ENCODE measurements at places on chromosomes 13 and 19.

GRCh38 chr19:30690935-30691818, 319.0 kb downstream of the ZNF536 start:
- no peak for DNase-seq

GRCh38 chr19:32861596-32861995, 8.0 kb downstream of the SLC7A9 start:
- no peak for DNase-seq

- no peak for DNase-seq
Observed at GRCh38 chr19:6888967-6889366, 1.6 kb downstream of the ADGRE1 start.

GRCh38 chr19:58387338-58388174, 487 bp downstream of the RPS5 start:
- no peak for DNase-seq

DNA sequence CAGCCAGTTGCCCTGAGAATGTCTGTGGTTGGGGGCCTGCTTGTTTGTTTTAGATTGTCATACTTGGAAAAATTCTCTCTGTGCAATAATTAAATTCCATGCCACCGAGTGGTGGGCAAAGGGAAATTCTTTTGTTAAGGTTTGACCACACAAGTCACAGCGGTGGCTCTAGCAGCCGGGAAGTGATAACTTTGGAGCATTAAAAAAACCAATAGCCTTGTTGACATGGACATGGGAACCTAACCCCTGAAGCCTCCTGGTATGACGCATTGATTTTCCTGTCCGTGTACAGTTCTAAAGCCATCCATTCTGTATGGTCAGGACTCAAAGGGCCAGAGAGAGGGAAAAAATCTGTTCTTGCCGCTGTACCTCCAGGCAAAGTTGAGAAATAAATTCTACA, 384.9 kb upstream of the ZNF507 start:
- no peak for DNase-seq

- DNase-seq = no peak
Observed at GRCh38 chr19:12464769-12465168, 19.8 kb downstream of the ZNF709 start.

GRCh38 chr19:37990362-37990761, 83.4 kb downstream of the SIPA1L3 start:
- DNase-seq = no peak

GRCh38 chr19:48568345-48568886, 16.4 kb downstream of the SULT2B1 start:
- DNase-seq = no peak

GRCh38 chr19:35063940-35064818, 22.7 kb downstream of the HPN start:
- no peak for DNase-seq

- DNase-seq = no peak
Observed at GRCh38 chr13:100300708-100301107, 211.8 kb downstream of the PCCA start.

DNA sequence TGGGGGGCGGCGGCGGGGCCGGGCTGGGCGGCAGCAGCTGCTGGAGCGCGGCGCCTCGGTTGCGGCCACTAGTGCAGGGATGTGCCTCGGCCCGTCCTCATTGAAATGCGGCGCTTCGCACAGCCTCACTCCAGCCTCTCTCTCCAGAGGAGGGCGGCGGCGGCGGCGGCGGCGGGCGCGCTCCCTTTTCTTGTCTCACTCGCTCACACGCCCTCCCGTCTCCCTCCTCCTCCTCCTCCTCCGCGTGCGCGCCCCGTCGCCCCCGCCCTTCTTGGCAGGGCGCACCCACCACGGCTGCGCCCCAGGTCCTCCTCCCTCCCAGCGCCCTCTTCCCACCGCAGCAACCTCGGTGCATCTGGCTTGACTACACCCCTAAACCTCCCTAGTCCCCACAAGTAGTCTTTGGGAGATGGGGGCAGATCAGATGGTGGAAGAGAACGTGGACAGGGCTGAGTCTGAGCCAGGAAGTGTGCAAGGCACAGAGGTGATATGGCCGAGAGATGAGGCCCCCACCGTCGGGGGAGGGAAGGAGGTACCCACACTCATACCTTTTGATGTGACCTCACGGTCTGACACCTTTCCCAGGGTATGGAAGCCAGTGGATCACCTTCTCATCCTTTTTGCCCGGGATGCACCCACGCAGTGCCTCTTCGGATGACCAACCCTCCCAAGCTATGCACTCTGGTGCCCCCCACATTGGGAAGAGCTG, at the start of gene DCLK1:
Gene DCLK1 (minus strand): TSS at position 161 of the 709 bp plus-strand sequence.
- no peak for DNase-seq

- no peak for DNase-seq
Observed at GRCh38 chr13:67223024-67223423, 7.1 kb downstream of the PCDH9 start.

GRCh38 chr13:33319859-33320258, 34.3 kb upstream of the STARD13 start:
- no peak for DNase-seq

DNA sequence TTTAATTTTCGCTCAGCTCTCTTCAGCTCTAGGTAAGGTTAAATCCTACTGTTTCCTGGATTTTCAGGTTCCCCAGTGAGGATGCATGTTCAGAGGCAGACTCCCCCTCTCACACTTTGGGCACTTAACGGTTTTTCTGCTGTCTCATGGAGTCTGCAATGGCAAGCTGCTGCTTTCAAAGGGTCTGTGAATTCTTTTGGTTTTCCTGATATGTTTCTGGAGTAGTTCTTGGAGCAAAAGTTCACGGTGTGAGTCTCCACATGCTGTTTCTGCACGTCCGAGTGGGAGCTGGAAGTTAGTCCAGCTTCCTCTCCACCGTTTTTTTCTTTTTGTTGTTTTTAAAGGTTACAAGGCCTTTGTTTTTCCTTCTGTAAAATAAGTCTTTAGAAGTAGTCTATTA, 35.4 kb downstream of the DNAJC15 start:
- DNase-seq = no peak

DNA sequence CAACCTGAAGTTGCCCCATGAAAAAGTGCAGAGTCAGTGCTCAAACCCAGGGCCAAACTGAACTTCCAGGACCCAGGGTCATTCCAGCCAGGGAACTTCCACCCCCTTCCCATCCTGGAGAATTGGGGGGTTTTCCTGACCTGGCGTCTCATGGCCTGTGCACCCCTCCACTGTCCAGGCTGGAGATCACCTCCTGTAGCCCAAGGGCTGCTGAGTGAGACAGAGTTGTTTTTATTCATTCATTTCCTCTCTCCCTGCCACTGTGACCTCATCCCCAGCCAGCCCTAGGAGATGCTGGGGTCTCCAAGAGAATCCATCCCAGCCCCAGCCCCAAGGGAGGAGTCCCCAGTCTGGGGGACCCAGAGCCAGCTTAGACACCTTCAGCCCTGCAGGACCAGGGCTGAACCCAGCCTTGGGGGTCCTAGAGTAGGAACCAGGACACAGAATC, 4.2 kb downstream of the FCHO1 start:
- DNase-seq = no peak

- DNase-seq = no peak
Observed at GRCh38 chr19:47503130-47503825, 11.6 kb downstream of the NAPA start.

GRCh38 chr19:33815380-33816340, 19.0 kb downstream of the KCTD15 start:
- no peak for DNase-seq

DNA sequence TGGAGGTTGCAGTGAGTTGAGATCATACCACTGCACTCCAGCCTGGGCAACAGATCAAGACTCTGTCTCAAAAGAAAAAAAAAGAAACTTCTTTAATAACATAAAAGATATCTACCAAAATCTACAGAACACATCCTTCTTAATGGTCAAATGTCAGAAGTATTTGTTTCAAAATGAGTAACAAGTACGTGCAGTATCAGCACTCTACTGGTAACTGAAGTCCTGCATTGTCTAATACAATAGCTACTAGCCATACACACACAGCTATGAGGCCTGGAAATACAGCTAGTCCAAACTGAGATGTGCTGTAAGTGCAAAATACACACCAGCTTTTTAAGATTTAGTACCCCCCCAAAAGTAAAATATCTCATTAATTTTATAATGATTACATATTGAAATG, 88.1 kb downstream of the TSC22D1 start:
- DNase-seq = no peak

GRCh38 chr13:80590551-80590950, 249.6 kb upstream of the SPRY2 start:
- no peak for DNase-seq

DNA sequence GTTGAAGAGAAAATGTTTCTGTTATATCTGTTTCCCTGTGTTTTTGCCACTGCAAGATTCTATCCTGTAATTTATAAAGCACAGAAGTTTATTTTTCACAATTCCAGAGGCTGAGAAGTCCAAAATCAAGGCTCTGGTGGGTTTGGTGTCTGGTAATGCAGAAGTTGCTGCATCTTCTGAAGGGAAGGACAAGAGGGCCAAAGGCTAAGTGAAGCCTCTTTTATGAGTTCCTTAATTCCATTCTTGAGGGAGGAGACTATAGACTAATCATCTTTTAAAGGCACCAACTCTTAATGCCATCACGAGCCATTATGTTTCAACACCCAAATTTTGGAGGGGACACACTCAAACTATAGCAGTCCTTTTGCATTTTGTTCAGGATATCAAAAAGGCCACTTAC, 34.1 kb upstream of the WDFY2 start:
- DNase-seq = no peak

GRCh38 chr19:5918463-5919079, 4.5 kb downstream of the CAPS start:
- no peak for DNase-seq

DNA sequence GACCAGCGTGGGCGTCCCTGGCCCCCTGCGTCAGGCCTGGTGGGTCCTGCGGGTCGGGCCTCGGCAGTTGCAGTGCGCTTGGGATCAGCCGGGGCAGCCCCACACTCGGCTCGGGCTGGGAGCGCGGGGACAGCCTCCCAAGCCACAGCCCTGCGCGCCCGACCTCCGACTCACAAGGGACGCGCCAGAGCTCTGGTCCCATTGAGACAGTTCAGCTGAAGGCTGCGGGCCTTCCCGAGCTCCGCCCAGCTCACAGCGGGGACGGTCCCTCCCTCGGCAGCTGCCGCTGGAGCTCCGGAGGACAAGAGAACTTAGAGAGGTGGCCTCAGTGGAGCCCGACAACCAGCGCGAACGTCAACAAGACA, 45.7 kb upstream of the ZNF730 start:
- no peak for DNase-seq

- no peak for DNase-seq
Observed at GRCh38 chr13:56720841-56721240, 419.9 kb upstream of the PRR20A start.

DNA sequence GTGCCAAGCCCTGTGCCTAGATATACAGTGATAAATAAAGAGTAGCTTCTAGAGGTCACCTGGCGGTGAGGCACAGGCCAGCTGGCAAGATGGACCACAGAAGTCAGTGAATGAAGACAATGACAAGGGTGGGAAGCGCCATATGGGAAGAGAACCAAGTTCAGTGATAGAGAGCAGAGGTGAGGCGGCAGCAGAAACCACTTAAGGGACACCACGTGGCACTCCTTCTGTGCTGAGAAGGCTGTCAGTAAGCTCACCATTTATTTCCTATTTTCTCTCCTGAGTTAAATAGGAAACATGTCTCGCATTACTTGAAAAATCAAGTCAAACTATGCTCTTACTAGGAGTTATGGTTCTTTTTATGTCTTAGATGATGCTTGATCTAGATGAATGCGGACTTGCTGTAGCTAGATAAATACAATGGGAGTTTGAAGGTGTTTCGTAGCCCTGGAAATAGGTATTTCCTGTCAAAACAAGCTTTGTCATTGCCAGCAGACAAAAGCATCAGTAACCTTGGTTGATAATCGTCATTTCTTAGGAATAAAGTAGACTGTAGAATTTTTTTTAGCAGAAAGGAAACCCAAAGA, 17.8 kb downstream of the ALOX5AP start:
- no peak for DNase-seq

DNA sequence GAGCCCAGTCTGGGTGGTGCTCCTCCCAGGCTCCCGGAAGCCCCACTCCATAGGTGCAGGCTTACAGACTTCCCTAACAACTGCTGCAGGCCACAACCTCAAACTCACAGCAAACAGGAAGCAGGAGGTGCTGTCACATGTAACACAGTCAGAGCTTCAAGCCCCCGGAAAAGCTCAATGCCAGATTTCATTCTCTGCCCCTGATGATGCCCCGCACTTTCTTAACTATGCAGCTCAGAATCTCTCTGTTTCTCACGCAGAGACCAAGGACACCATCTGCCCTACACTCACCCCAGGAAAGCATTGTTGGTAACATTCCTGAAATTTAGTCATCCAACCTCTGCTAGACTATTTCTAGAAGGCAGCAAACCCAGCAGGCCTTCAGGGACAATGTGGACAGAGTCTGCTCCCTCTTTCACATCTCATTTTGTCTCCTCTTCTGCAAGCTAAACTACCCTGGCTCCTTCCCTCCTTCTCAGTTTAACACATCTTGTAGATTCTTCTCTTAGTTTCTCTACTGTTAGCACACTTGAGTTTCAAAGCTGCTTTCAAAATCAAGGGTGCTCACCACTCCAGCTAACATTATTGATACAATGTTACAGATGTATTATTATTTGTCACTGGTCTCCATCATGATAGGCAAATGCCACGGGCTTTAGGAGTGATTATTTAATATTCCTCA, 162.5 kb downstream of the KCTD12 start:
- no peak for DNase-seq

GRCh38 chr19:11576227-11576626, 1.2 kb downstream of the ACP5 start:
- no peak for DNase-seq

- no peak for DNase-seq
Observed at GRCh38 chr13:113129921-113130750, 7.5 kb downstream of the F10 start.

GRCh38 chr19:48216933-48217332, 38.8 kb downstream of the CARD8 start:
- DNase-seq = no peak

GRCh38 chr13:29081036-29081435, 260.9 kb downstream of the MTUS2 start:
- DNase-seq = no peak

DNA sequence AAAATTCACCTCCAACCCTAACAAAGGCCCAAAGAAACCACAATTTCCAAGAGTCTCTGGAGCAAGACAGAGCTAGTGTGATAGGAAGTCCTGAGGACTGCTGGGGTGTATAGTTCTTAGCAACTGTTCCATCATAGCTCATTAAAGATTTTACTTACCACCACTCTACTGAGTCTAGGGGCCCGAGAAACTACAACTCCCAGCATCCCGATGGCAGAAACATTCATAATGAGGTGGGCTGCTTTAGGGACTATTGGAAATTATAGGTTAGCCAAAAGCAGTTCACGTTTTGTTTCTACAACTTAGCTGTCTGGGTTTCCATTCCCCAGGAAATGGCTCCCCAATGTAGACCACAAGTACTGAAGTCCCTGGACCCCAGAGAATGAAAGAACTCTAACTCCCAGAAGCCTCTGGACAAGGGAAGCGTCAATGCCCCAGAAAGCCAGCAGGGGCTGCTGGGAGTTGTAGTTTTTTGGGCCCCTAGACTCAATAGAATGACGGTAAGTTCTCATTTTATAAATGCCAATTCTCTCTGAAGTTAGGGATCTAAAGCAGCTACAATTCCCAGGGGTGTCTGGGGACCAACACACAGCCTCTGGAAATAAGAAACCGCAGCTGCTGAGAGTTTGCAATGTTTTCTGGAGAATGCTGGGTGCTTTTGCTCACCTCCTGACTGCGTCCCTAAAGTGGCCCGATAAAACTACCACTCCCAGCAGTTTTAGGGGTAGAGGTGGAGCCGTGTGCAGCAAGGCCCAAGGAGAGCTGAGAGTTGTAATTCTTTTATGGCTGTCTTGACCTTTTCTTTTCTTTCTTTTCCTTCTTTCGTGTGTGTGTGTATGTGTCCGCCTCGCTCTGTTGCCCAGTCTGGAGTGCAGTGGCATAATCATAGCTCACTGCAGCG, 11.1 kb downstream of the FTL start:
- no peak for DNase-seq

All from stimulated activated CD8-positive, alpha-beta memory T cell treated with anti-CD3 and anti-CD28 coated beads, Interleukin-7, amount 100 ng/mL, for 1 hour (primary cell).